Ovary (tissue), 10 donors: ENCODE measurements at places on chromosomes 16 and 17. TPM values are rescaled to one million over a fixed set of nuclear protein-coding genes. Genes with fewer than 3 reads are reported as not detected.

DNA sequence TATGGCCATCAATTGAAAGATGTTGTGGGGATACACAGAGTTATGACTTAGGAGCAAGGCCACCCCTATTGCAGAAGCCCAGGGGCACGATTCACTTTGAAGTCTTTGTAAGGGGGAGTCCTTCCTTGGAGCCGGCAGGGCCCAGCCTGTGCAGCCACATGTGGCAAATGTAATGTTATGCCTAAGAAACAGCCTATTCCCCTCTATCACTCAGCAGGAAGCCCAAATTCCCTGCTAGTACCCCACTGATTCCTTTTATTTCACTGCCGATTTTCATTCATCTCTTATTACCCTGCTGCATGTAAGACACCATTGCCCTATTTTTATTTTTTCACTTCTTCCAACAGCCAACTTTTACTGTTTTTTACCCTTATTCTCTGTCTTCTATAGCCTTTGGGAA lies 233.2 kb downstream of the PMP22 start:
- H3K4me1 ChIP-seq: no peaks in the 10 kb centered on the region
- no peak for DNase-seq
- H3K27ac ChIP-seq: no peak overlapping the region
- H3K27me3 ChIP-seq: no peaks in the 10 kb centered on the region
- no peak overlapping the region for H3K4me3 ChIP-seq

DNA sequence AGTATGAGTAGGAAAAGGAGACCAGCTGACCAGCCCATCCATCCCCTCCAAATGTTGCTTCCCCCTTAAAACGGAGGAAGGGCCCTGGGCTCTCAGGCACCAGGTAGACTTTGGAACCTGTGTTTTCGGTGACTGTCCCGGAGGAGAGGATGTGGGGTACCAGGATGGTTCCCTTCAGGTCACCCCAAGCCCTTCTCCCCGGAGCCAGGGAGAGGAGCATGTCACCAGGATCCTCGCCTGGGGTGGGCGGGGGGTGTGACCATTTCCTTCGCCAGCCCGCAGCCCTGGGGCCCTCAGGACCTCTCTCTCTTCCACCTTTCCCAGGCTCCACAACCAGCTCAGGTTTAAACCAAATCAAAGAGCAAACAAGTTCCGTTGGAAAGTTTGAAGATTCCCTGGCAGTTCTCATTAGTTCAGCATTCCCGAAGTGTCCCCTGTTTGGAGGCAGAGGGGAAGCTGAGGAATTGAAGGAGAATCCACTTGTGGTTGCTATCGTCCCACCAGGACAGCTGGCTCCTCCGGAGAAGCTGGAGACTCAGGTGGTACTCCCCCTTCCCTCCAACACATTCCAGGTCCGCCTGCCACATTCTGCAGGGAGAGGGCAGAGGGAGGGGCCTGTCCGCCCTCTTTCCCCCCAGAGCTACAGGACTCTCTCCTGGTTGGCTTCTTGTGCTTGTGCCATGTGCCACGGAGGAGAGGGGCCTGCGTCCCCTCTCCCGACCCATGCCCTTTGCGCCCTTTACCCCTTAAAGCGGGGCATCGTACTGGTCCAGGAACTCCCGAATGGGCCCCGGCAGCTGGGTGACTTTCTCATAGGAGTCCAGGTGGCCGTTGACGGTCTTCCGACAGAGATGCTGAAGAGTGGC lies 2.0 kb downstream of the SOCS3 start:
- no peaks in the 10 kb centered on the region for H3K36me3 ChIP-seq
- no peak overlapping the region for H3K27ac ChIP-seq
- peak overlapping the region; percentile 83 for H3K4me3 ChIP-seq
- no peaks in the 10 kb centered on the region for H3K27me3 ChIP-seq

DNA sequence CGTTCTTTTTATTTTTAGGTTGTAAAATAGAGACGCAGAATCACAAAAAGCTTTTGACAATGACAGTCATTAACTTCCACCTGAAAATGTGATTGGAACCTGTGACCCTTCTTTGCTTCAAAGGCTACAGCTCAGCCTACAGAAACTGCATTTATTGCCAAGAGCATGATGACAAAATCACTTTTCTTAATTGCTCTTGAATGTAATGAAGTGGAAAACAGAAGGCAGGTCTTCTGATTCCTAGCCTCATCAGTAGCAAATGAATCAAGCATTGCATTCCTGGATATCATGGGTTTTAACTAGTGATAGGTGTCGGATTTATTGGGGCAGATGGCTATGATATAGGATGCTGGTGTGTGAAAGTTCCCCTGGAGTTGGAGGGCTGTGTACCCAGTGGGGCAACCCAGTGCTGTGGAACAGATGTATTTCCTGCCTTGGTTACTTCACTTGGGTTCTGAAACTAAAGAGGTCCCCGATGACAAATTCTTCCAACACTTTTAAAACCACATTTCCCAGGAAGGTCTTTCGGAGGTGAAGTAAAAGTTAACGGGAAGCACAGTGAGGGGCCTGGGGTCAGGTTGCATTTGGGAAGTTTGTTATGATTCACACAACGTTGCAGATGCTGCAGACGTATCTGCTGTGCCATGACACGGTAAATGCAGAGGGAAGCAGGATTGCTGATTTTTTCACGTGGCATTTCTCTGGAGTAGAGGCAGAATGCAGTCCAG lies 127.5 kb downstream of the HS3ST3A1 start:
- no peak for DNase-seq
- H3K4me3 ChIP-seq: no peak overlapping the region
- no peak overlapping the region for H3K27ac ChIP-seq
- H3K4me1 ChIP-seq: no peaks in the 10 kb centered on the region
- H3K36me3 ChIP-seq: no peaks in the 10 kb centered on the region

DNA sequence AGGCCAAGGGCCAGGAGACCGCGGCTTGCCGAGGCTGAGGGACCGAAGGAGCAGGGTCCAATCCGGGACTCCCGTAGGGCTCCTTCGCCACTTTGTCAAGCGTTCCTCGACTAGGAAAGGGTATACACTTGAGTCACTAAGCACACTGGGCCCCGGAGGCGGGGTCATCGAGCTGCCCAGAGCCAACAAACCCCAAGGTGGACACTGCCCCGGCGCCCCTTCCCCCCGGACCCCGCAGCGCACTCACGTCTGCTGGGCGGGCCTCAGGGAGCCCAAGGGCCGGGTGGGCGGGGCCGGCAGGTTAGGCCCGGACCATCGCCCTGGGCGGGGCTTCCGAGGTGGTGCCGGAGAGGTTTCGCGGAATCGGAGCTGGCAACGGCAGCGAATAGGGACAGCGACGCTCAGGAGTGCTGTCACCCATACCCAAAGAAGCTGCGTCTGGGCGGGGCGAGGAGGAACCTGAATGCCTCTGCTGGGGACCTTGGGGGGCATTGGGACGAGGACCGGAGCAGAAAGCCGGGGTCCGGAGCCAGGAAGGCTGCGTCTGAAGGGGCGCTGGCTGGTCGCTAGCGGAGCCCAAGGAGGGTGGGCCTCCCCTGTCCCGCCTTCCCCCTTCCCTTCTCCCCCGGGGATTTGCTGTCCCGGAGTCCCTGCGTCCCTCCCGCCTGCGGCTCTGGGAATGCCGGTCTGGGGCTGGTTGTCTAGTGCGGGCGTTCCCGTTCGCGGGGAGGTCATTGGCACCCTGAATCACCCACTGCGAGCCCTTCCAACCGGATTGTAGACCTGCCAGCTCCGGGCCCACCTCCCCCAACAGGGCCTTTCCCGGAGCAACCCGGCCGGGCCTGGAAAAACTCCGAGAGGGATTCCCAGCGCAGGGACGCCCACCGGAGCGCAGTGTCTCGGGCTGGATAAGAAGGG lies 118.2 kb upstream of the SMURF2 start:
- H3K4me1 ChIP-seq: peaks cover 12% of the 10 kb centered on the region
- no peaks in the 10 kb centered on the region for H3K36me3 ChIP-seq
- DNase-seq: no peak
- H3K4me3 ChIP-seq: peak overlapping the region; percentile 11
- H3K27ac ChIP-seq: no peak overlapping the region

DNA sequence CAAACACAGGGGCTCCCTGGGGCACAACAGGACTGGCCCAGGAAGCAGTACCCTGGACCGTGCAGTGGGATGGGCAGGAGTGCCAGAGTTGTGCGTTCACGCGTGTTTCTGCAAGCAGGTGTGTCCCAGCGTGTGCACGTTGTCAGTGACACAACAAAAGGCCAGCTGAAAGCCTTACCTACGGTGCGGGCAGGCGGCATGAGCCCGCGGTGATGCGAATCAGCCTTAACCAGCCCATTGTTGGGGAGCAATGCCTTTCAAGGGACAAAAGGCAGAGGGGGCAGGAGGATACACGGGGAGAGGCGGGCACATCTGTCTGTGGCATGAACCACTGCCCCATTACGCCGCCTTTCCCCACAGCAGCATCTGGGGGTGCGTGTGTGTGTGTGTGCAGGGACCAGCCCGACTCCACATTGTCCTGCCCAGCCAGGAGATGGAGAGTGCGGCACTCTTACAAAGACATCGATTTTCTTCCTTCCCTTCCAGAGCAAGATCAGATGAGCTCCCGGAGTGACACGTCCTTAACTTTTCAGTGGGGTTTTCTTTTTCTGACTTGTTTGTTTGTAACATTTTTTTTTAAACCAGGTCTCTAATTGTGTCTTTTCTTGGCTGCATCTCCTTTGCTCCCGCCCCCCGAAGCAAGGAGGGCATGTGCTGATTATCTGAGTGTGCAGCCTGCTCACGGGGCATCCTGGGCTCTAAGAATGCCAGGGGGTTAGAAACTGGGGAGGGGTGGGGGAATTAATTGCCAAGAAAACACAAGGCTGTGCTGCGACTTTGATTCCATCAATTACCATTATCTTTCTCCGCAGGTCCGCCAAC lies 158.1 kb downstream of the ZNF423 start:
- no peak overlapping the region for H3K4me3 ChIP-seq
- DNase-seq: peak; percentile 39
- H3K4me1 ChIP-seq: peaks cover 26% of the 10 kb centered on the region
- no peaks in the 10 kb centered on the region for H3K36me3 ChIP-seq

- peak overlapping the region; percentile 33 for H3K4me3 ChIP-seq
- no peak for DNase-seq
- H3K27ac ChIP-seq: peak overlapping the region; percentile 83
- H3K27me3 ChIP-seq: no peaks in the 10 kb centered on the region
- peaks cover 32% of the 10 kb centered on the region for H3K4me1 ChIP-seq
Observed at GRCh38 chr17:73305845-73306836, 5.7 kb downstream of the CDC42EP4 start.

DNA sequence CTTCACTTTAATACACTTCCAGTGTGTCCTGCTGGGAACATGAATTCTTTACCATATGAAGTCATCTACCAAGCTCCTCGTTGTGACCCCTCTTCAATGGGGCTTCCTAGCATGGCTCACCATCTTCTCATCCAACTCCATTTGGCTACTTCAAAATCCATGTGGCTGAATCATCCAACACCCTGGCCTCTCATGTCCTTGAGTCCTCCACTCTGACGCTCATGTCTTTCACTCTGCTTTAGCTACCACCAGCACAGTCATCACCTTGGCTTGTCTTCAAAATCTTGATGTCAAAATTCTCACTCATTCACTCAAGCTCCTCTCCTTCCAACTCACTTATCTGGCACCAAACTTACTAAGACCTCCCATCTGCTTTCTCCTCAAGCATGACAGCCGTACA lies 35.8 kb downstream of the AMFR start:
- H3K27me3 ChIP-seq: no peaks in the 10 kb centered on the region
- DNase-seq: no peak
- no peaks in the 10 kb centered on the region for H3K4me1 ChIP-seq

- peaks cover 38% of the 10 kb centered on the region for H3K4me1 ChIP-seq
- no peak for DNase-seq
- H3K27me3 ChIP-seq: no peaks in the 10 kb centered on the region
- no peak overlapping the region for H3K27ac ChIP-seq
- no peaks in the 10 kb centered on the region for H3K36me3 ChIP-seq
Observed at GRCh38 chr17:17120701-17121100, 78.4 kb downstream of the MPRIP start.

DNA sequence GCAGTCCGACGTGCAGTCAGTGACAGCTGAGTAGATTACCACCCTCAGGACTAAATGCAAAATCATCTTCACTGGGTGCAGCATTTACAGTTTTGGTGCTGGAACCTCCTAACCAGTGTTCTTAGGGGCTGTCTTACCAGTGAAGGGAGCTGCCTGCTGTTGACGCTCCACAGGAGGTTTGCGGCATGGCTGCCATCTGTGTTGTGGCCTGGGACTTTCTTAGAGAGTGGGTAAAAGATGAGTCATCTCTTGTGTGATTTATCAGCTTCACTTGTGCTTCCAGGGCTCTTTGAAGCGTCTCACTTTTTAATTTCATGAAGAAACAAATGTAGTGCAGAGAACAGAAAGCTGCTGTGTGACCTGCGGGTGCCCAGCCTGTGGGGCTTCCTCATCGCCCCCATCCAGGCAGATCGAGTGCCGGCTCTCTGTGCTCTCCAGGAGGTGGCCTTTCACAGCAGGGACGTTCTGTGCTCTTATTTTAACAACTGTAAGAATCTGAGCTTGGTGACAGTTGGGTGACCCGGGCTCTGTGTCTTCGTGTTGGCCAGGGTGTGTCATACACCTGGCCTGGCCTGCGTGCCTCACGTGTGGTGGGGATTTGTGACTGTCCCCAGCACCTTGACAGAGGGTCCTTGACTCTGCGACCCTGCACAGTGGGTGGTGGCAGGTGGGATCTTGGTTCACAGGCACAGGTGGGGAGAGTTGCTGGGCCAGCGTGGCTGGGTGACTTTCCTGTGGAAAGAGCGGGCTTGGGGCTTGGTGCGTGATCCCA lies 24.3 kb upstream of the ZNF750 start:
- H3K4me1 ChIP-seq: peaks cover 4% of the 10 kb centered on the region
- no peak for DNase-seq
- no peak overlapping the region for H3K4me3 ChIP-seq
- H3K36me3 ChIP-seq: no peaks in the 10 kb centered on the region

GRCh38 chr17:72765368-72766153 lies 326.9 kb downstream of the SLC39A11 start:
- DNase-seq: no peak
- H3K4me1 ChIP-seq: no peaks in the 10 kb centered on the region
- no peak overlapping the region for H3K4me3 ChIP-seq

GRCh38 chr17:18992454-18993130 lies 12.0 kb downstream of the FAM83G start:
- H3K36me3 ChIP-seq: no peaks in the 10 kb centered on the region
- no peak overlapping the region for H3K27ac ChIP-seq

GRCh38 chr17:76191896-76192295 lies 48.4 kb downstream of the RNF157 start:
- H3K4me1 ChIP-seq: no peaks in the 10 kb centered on the region
- no peak overlapping the region for H3K4me3 ChIP-seq
- no peaks in the 10 kb centered on the region for H3K27me3 ChIP-seq
- DNase-seq: no peak
- H3K27ac ChIP-seq: no peak overlapping the region

GRCh38 chr17:7095625-7096024 lies 15.6 kb upstream of the CLEC10A start:
- no peak overlapping the region for H3K27ac ChIP-seq
- H3K4me1 ChIP-seq: no peaks in the 10 kb centered on the region
- DNase-seq: no peak

DNA sequence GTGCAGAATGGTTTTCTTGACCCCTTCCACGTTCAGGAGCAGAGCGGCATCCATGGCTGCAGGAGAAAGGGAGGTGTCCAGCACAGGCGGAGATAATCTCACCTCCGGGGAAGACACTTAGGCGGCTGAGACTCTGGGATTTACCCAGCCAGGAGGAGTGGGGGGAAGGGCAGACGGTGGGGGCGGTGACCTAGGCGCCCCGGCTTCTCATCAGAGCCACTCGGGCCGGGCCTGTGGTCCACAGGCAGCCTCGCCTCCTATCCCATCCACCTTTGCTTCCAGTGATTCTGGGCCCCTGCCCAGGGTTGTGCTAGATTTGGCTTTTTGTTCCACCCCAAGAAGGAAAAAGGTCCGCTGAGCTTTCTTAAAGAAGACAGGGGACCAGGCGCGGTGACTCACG lies at the start of gene AIPL1:
AIPL1 (minus strand) TSS at position 71 of the 400 bp plus-strand sequence; CDS start at position 54, 17 bp downstream.
- H3K4me1 ChIP-seq: no peaks in the 10 kb centered on the region
- no peaks in the 10 kb centered on the region for H3K36me3 ChIP-seq
- no peak for DNase-seq
- no peak within 1 kb of the TSS for H3K4me3 ChIP-seq

The TEX19 gene
- total RNA-seq: not detected

The CLDN6 gene
- total RNA-seq: not detected

The SLC16A13 gene
- total RNA-seq: 2.1 TPM

The AANAT gene
- total RNA-seq: not detected

The OR4D1 gene
- not detected for total RNA-seq

The ATP2A3 gene
- total RNA-seq: 6.5 TPM
